ENCODE measurements at places on chromosomes 3 and 15.

GRCh38 chr3:82736696-82737277, 975.3 kb upstream of the GBE1 start:
- no peak for DNase-seq

DNA sequence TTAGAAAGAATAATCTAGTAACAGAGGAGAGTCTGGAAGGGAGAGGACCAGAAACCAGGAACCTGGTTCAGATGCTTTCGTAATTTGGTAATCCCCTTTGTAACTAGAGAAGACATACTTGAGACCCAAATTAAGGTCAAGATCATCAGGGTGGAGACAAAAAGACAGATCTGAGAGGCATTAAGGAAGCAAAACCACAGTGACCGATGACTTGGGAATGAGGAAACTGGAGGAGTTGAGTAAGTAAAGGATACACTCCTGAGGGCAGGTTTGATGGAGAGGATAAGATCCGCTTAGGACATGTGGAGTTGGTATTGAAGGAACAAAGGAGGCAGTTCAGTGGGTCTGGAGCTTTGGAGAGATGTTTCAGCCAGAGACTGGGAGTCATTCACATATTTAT, 23.6 kb upstream of the BCL2A1 start:
- no peak for DNase-seq

DNA sequence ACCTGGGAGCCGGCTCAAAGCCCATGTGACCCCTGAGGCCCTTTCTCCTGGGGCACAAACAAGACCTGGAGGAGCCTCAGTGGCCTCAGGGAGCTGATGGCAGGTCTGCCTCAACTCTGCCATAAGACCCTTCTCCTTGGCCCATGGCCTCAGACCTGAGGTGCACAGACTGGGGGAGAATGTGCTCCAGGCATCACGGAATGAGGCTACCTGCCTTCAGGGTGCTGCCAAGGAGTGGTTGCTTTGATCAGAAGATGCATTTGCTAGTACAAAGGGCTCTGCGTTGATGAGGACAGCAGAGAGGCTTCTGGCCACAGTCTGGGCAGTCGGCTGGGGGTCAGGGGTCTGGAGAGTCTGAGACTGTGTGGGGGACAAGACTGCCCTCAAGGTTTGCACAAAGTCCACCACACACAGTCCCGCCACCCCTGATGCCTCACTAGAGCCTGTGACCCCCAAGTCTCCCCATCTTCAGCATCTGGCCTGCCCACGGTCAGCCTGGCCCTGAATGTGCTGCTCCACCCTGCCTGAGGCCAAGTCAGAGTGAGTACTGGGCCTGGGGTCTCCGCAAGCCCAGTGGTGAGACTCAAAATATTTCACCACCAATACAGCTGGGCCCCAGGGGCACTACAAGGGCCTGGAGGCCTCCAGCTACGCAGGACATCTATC, 26.6 kb downstream of the ALDH1L1 start:
- no peak for DNase-seq

GRCh38 chr3:102225407-102226132, 209.2 kb upstream of the ZPLD1 start:
- no peak for DNase-seq

- no peak for DNase-seq
Observed at GRCh38 chr15:78879517-78880241, 7.0 kb downstream of the MORF4L1 start.

DNA sequence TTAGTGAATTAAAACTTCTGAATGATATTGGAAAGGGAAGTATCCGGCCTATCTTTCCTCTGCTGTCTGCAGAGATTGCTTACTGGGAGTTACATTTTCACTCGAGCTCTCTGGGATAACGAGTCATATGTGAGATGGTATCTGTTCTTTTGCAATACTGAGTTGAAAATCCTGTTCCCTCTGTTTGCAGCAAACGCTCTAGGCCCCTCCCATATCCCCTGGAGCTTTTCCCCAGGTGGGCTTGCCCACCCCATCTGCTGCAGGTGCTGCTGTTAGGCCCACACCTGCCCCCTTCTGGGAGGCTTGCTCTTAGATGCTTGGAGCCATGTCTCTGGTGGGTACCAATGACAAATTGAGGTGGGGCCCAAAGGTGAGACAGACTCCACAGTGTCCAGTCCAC, 42.7 kb upstream of the MTMR10 start:
- no peak for DNase-seq

DNA sequence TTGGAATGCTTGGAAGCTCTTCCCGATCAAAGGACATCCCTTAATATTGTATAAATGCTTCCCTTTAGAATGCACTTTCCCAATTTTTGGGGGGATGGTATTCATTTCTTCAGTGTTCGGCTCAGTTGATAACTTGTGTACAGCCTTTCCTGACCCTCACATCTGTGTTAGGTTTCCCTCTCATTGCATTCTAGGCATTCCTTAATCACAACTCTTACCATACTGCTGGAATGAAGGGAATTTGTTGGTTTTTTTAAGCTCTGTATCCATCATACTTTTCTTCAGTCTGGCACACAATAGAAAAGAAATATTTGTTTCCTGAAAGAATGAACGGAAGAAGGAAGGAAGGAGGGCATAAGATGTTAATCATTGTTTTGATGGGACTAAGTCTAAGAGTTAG, 119.5 kb downstream of the CHST2 start:
- DNase-seq, result no peak

DNA sequence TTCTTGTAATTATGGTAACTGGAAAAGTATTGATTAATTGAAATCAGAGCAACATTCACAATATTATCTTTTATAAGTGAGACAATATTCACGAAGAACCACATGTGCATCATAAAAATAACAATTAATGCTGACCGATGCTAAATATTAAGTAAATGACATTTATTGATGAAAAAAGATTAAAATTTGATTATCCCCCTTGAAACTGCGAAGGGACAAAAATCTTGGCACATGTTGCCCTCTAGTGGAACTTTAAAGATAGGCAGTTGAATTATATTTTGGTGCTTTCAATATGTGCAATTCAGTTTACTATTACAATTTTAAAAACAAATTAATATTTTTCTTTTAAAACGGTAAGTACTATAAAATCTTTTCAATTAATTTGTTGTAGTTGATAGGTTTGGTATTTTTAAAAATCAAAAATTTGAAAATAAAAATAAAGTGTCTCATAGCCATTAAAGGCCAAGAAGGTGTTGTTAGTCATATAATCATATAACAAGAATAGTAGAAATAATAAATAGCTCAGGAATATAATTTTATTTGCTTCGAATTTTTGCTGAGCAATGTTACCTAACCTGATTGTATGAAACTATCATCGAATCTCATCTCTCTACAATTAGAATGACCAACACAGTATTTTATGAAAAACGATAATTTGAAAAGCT, 270.2 kb downstream of the ROBO1 start:
- no peak for DNase-seq

- no peak for DNase-seq
Observed at GRCh38 chr15:46297766-46298165, 662.9 kb downstream of the SQOR start.

DNA sequence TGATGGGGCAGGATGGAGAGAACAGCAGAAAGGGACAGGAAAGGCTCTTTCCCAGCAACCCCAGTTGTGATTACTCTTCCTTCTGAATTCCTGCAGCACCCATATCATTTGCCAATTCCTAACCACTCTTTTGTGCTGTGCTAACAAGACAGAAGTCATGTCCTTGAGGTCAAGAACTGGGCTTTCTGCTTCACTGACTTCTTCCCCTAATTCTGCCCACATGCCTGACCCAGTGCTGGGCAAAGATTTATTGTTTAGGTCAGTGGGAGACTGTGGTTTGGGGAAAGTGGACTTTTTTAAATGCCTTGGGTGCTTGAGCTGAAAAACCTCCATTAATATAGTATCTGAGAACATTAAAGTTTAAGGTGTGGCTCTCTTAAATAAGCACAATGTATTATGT, 4.2 kb upstream of the EFCAB12 start:
- DNase-seq, result no peak

DNA sequence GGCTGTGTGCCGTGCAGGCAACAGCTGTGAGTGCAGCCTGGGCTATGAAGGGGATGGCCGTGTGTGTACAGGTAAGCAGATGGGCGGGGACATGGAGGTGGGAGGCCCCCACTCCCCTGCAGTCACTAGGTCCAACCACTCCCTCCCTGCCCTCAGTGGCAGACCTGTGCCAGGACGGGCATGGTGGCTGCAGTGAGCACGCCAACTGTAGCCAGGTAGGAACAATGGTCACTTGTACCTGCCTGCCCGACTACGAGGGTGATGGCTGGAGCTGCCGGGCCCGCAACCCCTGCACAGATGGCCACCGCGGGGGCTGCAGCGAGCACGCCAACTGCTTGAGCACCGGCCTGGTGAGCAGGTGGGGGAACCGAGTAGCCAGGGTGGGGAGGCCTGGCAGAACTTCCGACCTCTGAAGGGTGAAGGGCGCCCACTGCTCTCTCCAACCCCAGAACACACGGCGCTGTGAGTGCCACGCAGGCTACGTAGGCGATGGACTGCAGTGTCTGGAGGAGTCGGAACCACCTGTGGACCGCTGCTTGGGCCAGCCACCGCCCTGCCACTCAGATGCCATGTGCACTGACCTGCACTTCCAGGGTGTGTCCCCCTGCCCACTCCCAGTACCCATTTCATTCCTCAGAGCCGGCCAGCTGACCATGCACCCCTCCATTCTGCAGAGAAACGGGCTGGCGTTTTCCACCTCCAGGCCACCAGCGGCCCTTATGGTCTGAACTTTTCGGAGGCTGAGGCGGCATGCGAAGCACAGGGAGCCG, 11.6 kb downstream of the NT5DC2 start:
- DNase-seq, result no peak

- no peak for DNase-seq
Observed at GRCh38 chr15:56786966-56787365, 53.7 kb upstream of the ZNF280D start.

DNA sequence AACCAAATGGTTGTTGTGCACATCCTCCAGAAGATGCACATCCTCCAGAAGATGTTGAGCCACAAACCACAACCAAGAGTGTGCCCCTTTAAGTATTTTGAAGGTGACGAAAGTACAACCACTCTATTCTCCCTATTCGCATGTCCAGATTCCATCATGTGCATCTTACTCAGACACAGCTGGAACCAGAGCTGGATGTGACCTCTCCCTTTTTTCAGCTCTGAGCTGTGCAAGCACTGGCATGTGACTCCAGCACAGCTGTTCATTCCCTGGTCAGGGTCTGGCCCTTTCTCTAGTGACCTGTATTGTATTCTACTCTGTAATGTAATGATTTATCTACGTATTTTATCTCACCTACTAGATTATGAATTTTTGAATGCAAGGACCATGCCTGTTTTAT, 29.3 kb upstream of the DLG1 start:
- DNase-seq, result no peak
